ENCODE measurements at places on chromosomes 5 and 9.

DNA sequence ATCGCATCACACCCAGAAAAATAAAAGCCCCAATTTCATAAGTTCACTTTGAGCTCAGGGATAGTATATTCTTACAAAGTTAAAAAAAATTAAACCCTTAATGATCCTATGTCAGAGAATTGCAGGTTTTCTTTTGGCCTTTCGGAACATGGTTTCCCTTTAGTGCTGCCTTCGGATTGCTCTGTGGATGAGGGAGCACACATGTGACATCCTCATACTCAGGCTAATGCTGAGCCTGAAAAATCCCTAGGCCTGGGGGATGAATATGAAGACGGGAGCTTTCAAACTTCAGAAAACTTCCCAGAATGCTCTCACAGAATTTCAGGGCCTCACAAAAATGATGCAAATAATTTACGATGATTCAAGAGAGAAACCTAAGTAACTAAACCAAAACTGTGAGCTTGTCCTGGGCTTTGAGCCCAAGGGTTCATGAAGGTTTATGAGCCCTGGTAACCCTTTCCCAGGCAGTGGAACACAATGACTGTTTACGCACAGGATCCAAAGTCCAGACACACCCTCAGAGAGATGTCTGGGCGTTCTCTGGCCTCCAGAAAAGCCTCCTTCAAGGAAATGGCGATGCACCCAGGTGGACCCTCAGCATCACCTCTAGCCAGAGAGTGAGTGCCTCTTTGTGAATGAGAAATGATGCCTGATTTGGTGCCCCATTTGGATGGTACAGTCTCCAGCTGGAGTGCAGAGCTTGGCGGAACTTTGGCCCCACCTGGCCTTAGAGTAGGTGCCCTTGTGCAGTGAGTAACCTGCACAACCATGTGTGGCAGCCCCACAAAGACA, 145.4 kb downstream of the ENTREP1 start:
- DNase-seq: peak; percentile 11

GRCh38 chr5:176578391-176578808, 29.3 kb downstream of the CDHR2 start:
- peak; percentile 43 for DNase-seq

DNA sequence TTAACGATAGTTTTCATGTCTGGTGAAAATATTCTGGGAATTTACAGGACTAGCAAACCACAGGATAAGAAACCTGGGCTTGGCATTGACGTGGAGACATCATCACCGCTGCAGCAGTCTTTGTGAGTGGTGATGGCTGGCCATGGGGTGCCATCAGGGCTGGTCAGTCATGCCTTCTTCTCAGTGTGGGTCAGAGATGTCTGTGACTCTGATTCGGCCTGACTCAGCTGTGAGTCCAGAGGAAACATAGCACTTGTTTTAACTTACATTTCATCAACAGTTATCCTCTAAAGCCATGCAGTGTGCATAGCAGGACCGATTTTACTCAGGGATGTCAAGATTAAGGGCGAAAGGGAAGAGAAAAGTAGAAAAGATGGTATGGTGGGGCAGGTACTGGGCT, 33.2 kb upstream of the CYFIP2 start:
- no peak for DNase-seq

DNA sequence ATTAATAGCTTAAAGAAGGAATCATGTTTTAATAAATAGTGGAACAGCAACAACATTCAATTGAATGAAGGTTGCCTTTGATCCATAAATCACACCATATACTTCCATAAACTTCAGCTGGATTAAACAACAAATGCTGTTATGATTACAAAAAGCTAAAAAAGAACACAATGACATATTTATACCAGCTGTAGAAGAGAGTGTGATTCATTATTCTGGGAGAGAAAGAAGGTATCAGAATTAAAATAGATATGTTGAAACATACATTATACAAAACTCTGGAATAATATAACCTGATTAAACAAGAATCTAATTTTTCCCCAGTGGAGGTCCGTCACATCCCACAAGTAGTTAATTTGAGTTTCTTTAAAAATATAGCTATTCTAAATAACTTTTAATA, 7.5 kb upstream of the RECK start:
- DNase-seq: no peak

GRCh38 chr5:149550268-149550583, 1.0 kb downstream of the CSNK1A1 start:
- peak; percentile 69 for DNase-seq

- no peak for DNase-seq
Observed at GRCh38 chr5:63690546-63690945, 271.7 kb downstream of the HTR1A start.

GRCh38 chr9:126979461-126979860, 64.9 kb downstream of the RALGPS1 start:
- no peak for DNase-seq

Data from endothelial cell of umbilical vein (primary cell).